ENCODE measurements at places on chromosomes 7 and 10.

- no peak for DNase-seq
These were observed 161.1 kb downstream of the CRPPA start for GRCh38 chr7:16260236-16260728.

DNA sequence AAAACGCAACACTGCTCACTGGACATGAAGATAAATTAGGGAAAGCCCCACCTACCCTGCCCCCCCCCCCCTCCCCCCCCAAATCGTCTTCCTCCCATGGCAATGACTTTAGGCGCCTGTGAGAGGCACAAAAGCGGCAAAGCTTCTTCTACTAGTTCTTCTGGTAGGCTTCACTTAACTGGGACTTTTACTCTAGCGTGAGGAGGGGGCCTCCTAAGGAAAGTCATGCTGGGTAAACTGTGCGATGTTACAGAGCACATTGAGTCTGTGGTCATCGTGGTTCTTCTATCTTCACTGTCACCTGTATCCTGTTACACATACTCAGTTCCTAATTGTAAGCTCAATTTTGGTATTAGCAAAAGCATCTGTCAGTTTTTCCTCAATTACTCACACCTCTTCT, 25.1 kb downstream of the HSPB1 start:
- DNase-seq: no peak

DNA sequence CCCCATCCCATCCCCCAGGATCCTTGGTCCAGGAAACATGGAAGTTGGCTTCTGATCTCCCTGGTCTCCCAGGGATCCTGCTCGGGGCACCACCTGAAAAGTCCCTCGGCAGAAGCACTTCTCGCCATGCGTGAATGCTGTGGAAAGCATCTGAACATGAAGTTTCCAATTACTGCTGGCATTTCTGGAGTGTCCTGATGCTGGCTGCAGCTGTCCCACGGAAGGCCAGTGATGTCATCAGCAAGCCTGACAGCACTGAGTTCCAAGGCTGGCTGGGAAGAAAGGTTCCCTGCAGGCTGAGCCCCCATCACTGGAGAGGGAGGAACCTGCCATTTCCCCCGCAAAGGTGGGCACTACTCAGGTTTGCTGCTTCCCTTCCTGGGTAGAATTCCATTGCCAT, 71.4 kb downstream of the KCNMA1 start:
- DNase-seq: no peak

- DNase-seq: no peak
These were observed 220.3 kb downstream of the SNX13 start for GRCh38 chr7:17719998-17720397.

GRCh38 chr7:113986216-113986615, 67.4 kb upstream of the PPP1R3A start:
- DNase-seq: no peak

All from activated CD4-positive, alpha-beta memory T cell treated with anti-CD3 and anti-CD28 coated beads, Interleukin-2, amount 10 ng/mL, durations not matched to agents 7 days and 5 days (primary cell).